Common myeloid progenitor, CD34-positive (primary cell): ENCODE measurements at places on chromosomes 5 and 9.

DNA sequence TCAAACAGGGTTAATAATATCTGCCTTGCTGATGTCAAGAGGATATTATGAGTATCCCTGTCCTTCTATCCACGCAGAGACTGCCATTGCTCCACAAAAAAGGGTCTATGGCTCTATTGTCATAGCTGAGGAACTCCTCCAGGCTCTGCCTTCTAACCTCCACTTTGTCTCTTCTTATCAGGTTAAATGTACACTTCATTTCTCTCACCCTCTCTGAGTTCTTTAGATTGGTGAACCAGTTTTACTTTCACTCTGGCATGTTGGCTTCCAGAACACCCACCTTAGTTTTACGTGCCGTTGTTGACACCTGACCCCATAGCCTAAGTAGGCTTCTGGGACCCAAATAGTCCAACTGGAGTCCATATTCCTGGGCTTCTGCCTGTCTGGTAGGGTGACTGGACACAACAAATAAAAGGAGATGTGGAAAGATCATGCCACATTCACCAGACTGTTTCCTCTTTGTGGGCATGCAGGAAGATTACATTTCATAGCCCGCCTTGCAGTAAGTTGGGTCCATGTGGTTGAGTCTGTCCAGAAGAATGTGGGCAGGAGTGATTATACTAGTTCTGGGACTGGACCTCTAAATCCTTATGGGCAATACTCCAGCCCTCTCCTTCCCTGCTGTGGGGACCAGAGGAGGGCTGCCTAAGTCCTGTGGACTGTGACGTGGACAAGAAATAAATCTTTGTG is 350.4 kb upstream of the CLINT1 start:
- no peak for DNase-seq

- DNase-seq: no peak
These were observed 14.0 kb upstream of the PHYHD1 start for GRCh38 chr9:128906741-128907140.

- DNase-seq: no peak
These were observed 203.4 kb downstream of the EFNA5 start for GRCh38 chr5:107467137-107467932.

DNA sequence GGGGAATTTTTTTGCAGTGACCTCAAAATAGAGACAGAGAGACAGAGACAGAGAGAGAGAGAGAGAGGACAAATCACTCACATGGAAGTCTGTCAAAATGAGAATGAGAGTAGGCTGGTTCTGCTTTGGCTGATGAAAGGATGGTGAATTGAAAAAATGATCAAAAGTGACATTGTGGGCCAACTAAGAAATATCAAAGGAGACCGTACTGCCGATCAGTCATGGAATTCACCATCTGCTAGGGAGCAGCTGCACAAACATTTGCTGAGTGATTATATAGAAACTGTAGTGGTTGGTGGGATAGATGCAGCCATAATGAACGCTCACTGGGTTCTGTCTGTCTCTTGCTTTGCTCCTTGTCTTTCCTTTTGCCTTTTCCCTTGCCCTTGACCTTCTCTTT is 476.6 kb upstream of the SGCD start:
- DNase-seq: no peak

DNA sequence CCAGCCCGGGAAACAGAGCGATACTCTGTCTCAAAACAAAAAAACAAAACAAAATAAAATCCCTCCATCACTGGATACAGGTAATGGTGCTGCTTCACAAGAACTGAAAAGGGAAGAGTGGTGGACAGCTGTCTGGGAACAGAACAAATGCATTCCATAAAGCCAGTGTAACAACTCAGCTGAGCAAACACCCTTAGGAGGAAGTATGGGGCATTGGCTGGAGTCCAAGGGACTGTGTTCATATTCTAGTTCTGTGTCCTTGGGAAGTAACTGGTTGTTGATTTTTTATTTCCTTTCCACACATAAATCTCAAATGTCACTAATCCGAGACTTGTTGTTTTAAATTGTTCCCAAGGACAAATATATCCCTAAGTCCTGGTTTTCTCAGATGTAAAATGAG is 38.3 kb downstream of the HTR1A start:
- DNase-seq: no peak

DNA sequence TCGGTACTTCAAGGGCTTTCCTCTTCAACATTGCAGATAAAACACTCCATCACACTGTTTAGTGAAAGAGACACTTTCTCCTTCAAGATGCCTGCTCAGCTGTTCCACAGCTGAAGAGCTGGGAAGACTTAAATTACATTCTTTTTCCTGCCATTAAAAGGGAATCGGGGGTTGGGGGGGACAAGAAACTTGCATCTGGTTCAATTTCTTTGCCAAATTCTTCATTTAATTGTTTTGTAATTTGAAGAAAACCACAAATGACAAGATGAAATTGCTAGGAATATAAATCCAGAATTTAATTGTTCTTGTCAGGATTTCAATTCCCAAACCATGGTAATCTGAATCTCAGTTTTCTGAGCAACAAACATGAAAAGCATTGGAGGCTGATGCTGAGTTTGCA is 478.3 kb downstream of the EBF1 start:
- DNase-seq: no peak
